Suppressor macrophage treated with lipopolysaccharide for 1 hour (primary cell): ENCODE measurements at places on chromosomes 12 and 14.
A peak's percentile ranks its signal among the peaks of the same experiment; 100 is the strongest.

DNA sequence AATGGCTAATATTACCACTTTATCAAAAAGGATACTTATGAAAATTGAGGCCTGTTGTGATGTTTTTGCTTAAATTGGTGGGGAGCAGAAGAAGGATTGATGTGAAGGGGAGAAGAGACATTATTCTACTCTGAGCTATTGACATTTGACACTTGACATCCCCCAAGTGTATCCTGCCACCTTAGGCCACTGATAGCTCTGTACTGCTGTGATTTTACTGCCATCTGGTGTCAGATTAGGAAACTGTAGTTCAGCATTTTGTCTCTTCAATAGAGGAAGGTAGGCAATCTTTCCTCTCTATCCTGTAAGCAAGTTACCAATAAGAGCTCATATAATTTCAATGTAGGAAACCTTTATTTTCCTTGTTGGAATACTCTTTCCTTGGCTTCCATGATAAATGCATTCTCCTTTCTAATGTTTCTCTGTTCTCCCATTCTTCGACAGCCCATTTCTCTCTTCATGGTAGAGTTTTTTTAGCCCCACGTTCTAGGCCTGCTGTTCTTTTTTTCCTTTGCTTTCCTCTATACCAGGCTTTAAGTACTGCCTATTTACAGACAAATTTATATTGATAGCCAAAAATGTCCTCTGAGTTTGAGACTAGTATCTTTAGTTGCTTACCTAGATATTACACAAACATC, 46.3 kb downstream of the PPHLN1 start:
- DNase-seq, result peak; percentile 67

GRCh38 chr12:79681008-79681590, 9.7 kb downstream of the PAWR start:
- no peak for DNase-seq

GRCh38 chr12:113935459-113935858, 30.7 kb downstream of the RBM19 start:
- no peak for DNase-seq

GRCh38 chr12:54160769-54161480, 27.9 kb downstream of the SMUG1 start:
- DNase-seq, result no peak

DNA sequence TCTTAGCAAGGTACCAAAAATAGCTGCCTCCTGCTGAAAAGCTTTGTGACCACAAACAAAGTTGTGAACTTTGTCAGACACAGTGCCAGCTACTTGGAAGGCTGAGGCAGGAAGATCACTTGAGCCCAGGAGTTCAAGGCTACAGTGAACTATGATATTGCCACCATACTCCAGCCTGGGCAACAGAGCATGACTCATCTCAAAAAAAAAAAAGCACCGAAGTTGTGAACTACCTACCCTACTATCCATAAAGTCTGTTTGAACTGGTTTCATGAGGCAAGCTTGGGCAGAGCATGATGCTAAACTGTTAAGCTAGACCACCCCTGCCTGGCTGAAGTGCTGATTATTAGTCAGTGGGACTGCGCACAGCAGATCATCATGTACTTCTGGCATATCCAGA, 75.5 kb downstream of the RAD52 start:
- DNase-seq, result no peak

DNA sequence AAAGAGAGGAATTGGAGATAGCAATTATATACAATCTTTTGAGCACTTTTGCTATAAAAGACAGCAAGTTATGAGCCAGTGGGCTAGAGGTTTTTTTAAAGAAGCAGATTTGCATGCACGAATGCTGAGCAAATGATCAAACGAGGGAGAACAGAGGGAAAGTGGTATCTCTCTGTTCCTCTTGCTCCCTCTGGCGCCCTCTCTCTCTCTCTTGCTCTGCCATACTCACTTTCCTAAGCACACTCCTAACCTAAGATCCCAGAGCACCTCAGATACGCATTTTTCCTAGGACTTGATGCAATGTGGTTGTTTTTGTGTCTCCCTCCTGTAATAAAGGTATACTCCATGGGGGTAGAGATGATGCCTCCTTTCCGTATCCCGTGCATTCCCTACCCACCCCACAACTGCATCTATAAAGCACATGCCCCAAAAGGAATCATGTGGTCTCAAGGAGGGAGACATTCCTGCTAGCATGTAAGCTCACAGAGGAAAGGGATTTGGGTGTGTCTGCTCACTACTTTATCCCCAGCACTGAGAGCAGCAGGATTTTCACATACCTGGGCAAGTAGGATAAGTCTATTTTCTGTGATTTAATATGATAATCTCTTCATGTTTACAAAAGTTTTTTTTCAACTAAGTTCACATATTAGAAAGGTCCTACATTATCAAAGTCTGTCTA, 270.2 kb downstream of the SSPN start:
- no peak for DNase-seq

GRCh38 chr12:102043928-102044327, 17.9 kb downstream of the WASHC3 start:
- no peak for DNase-seq

GRCh38 chr14:21136024-21136423, 19.8 kb downstream of the OR5AU1 start:
- peak; percentile 20 for DNase-seq

GRCh38 chr12:132270969-132271754, 58.2 kb downstream of the GALNT9 start:
- DNase-seq, result no peak

DNA sequence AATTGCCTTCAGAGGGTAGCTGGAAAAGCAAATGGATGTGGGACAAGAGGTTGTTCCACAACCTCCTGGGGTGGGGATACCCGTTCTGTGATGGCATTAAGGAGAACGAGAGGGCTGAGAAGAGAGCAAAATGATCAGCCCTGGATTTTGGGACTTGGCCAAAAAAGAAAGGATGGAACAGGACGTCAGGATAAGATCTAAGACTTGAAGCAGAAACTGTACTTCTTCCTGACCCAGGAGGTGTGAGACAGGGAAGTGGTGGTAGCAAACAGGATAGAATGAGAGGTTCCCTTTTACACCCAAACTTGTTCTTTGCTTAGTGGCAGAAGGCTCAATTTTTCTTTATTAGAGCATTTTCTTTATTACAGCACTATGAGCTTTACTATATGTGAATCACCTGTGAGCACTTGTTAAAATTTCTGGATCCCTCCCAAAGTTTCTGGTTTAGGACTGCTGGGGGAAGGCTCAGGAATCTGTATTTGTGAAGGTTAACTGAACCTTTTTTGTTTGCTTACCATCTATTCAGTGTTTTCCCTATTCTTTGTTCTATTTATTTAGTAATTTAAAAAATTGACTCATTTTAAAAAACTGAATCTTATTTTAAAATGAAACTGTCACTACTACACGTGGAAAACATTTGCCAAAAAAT, 59.2 kb downstream of the ERC1 start:
- peak; percentile 13 for DNase-seq

DNA sequence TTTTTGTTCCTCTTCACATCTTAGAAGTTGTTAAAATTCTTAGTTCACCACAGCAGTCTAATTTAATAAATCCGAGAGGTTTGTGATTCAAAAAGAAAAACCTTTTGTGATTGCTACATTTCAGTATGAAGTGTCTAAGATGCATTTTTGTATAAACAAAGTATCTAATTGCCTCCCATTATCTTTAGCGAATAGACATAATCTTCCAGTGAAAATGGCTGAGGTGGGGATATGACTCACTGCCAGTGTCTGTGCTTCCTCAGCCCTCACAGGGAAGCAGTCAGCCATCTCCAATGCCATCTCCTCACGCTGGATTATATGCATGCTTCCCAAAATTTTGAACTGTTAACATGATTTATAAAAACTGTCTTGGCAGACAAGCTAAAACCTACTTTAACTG, 7.6 kb downstream of the GCH1 start:
- peak; percentile 37 for DNase-seq

DNA sequence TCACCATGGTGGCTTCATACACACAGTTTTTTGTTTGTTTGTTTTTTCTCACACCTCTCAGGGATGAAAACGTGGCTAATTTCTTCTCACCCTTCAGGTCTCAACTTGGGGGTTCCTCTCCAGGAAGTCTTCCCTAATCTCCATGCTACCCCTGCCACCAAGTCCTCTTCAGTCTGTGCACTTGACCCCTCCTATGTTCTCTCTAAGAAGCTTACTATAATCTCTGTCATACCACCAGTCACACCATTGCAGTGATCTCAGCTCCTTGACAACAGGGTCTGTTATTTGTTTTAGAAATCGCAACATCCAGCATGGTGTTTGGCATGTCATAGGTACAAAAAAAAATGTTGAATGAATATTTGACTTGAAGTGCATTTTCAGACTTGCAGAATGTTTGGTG, 83.4 kb downstream of the PRORP start:
- DNase-seq, result no peak
